Kidney (tissue), 22 donors: ENCODE measurements at places on chromosomes 4 and X.

- no peak for DNase-seq
- no peak overlapping the region for H3K4me3 ChIP-seq
- H3K36me3 ChIP-seq = no peaks in the 10 kb centered on the region
- no peaks in the 10 kb centered on the region for H3K27me3 ChIP-seq
- no peaks in the 10 kb centered on the region for H3K4me1 ChIP-seq
These were observed 30.7 kb downstream of the TSPAN5 start for GRCh38 chr4:98627531-98628257.

DNA sequence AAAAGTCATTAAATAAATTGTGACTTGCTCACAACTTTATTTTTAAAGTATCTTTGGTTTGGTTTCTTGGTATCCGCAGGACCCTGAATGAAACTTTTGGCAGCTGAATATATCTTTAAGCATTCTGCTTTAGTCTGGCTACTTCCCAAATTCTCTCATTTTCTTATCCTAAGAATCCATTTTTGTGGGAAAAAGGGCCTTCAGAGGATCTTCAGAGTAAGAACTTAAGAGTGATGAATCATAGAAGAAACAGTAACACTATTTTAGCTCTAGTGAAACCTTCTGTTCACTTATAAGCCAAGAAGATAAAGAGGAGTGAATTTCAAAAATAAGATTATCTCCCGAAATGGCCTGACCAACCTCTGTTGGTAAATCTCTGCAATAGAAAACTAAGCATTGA lies 540.6 kb upstream of the MAGEB18 start:
- no peaks in the 10 kb centered on the region for H3K36me3 ChIP-seq
- no peak for DNase-seq
- no peaks in the 10 kb centered on the region for H3K4me1 ChIP-seq
- H3K27ac ChIP-seq = no peak overlapping the region

DNA sequence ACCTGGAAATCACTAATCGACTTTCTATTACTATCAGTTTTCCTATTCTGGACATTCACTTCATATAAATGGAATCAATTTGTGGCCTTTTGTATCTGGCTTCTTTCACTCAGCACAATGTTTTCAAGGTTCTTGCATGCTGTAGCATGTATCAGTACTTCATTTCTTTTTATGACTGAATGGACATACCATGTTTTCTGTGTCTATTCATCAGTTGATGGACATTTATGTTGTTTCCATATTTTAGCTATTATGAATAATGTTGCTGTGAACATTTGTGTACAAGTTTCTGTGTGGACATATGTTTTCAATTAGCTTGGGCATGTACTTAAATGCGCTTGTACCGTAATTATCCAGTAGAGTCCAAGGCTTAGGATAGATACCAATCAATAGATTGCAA lies 19.9 kb upstream of the RELL1 start:
- H3K4me3 ChIP-seq = no peak overlapping the region
- H3K36me3 ChIP-seq = no peaks in the 10 kb centered on the region
- no peak for DNase-seq
- no peak overlapping the region for H3K27ac ChIP-seq
- no peaks in the 10 kb centered on the region for H3K27me3 ChIP-seq
- no peaks in the 10 kb centered on the region for H3K4me1 ChIP-seq

DNA sequence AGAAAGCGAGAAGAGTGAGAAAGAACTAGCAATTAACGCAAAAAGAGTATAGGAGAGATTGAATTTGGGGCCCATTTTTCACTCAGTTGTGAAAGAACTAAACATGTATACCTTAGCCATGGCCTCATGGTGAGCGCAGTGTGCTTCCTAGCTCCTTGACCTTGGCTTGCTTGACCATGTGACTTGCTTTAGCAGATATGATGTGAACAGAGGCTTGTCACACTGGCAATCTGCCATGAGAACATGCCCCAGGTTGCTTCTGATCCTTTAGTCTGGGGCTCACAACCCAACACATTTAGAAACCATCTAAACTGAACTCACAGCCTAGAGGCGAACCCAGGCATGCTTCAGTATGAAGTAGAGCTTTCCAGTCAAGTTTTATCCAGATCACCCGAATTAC lies 260.1 kb upstream of the FTHL17 start:
- DNase-seq = no peak
- H3K4me1 ChIP-seq = no peaks in the 10 kb centered on the region
- no peak overlapping the region for H3K27ac ChIP-seq
- H3K36me3 ChIP-seq = no peaks in the 10 kb centered on the region

GRCh38 chr4:48792348-48793006 lies 12.4 kb upstream of the FRYL start:
- H3K27me3 ChIP-seq = no peaks in the 10 kb centered on the region
- no peak overlapping the region for H3K27ac ChIP-seq
- no peak for DNase-seq
- no peak overlapping the region for H3K4me3 ChIP-seq

DNA sequence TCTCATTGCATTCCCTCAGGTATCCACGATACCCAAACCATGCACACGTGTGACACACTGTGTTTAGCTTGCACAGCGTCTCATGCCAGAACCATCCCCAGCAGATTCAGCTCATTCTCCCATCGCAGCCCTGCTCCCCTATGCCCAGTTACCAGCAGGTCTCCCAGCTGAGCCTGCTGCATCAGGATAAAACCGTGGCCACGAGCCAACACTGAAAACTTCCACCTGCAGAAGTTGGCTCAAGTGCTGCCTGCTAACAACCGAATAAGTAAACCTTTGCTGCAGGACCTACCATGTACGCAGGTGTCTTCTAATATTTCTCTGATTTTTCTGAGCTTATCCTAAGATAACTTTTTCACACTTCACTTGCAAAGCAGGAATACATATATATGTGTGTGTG lies 120.4 kb upstream of the STS start:
- no peaks in the 10 kb centered on the region for H3K27me3 ChIP-seq
- no peak for DNase-seq
- no peaks in the 10 kb centered on the region for H3K4me1 ChIP-seq
- H3K4me3 ChIP-seq = no peak overlapping the region
- H3K36me3 ChIP-seq = no peaks in the 10 kb centered on the region

DNA sequence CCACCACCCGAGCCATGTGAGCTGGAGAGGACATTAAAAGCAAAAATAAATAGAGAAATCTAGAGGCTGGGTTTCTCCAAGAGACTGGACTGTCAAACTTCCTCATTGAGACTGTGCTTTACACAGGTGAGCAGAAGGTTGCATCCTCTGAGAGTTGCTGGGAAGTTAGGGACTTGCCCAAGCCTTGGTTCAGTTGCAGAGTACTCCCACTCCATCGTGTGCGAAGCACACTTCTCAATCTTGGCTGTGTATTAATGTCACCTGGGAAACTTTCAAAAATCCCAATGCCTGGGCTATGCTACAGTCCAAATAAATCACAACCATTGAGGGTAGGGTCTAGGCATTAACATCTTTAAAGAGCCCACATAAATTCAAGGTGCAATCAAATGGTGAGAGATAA lies 89.2 kb downstream of the ZNF330 start:
- H3K4me3 ChIP-seq = no peak overlapping the region
- no peak for DNase-seq
- no peak overlapping the region for H3K27ac ChIP-seq
- H3K27me3 ChIP-seq = no peaks in the 10 kb centered on the region
- no peaks in the 10 kb centered on the region for H3K4me1 ChIP-seq
- H3K36me3 ChIP-seq = no peaks in the 10 kb centered on the region

DNA sequence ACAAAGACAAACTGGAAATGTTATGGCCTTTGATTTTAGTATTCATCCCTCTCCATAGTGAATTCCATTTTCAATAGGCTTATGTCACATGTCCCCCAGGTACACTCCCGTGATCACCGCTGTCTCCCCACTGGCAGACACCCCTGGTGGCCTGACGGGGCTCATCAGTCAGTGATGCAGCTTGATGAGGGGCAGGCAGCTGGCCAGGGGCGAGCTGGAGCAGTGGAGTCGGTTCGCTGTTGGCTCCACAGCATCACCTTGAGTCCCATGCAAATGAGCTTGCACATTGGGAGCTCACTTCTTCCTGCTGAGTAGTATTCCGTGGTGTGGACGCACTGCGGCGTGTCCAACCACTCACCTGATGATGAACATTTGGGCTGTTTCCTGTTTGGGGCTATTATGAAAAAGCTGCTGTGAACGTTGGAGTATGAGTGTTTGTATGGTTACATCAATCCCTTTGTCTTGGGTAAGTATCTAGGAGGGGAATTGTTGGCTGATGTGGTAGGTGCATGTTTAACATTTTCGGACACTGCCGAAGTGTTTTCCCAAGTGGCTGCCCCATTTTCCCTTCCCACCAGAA lies 5.2 kb downstream of the TREX2 start:
- no peaks in the 10 kb centered on the region for H3K36me3 ChIP-seq
- no peak for DNase-seq
- H3K4me3 ChIP-seq = no peak overlapping the region
- no peaks in the 10 kb centered on the region for H3K27me3 ChIP-seq
- no peaks in the 10 kb centered on the region for H3K4me1 ChIP-seq

DNA sequence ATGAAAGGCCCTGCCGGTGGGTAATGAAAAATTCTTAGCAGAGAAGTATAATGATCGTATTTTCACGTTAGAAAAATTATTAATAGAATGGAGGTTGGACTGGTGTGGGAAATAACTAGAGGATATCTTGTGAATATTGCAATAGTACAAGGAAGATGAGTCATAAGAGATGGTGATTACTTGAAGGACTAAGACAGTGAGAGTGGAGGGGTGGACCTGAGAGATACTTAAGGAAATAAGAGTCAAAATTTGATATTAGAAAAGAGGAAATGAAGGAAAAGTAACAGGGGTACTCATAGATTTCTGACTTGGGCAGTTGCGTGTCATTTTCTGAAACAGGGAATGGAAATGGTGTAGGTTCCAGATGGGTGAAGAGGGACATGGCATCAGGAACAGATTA lies 1.7 kb upstream of the USP53 start:
- no peaks in the 10 kb centered on the region for H3K4me1 ChIP-seq
- no peaks in the 10 kb centered on the region for H3K27me3 ChIP-seq
- no peaks in the 10 kb centered on the region for H3K36me3 ChIP-seq
- no peak for DNase-seq
- no peak overlapping the region for H3K27ac ChIP-seq

DNA sequence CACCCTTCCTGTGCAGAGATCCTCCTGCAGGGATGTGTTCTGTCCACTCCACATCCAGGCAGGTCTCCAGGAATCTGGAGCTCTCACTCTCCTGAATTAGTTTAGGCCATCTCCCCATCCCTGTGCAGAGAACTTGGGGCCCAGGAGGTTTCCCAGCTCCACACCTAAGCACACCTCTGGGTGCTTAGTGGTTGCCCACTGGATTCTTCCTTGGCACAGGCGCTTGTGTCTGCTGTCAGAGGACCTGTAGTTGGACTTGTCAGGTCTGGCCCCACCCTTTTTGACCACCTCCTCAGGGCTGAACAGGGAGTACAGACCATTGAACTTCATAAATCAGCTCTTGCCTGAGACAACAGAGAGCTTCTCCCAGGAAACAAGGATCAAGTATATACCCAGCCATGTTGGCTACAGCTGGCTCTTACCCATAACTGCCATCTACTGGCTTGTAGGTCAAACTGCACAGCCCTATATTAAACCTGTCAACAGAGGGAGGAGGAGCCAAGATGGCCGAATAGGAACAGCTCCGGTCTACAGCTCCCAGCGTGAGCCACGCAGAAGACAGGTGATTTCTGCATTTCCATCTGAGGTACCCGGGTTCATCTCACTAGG lies 275.5 kb downstream of the PPARGC1A start:
- no peaks in the 10 kb centered on the region for H3K27me3 ChIP-seq
- H3K27ac ChIP-seq = no peak overlapping the region
- DNase-seq = no peak
- H3K36me3 ChIP-seq = no peaks in the 10 kb centered on the region

GRCh38 chr4:10097906-10098779 lies 18.5 kb downstream of the WDR1 start:
- no peak overlapping the region for H3K27ac ChIP-seq
- H3K4me1 ChIP-seq = peaks cover 43% of the 10 kb centered on the region
- no peak overlapping the region for H3K4me3 ChIP-seq
- peaks cover 43% of the 10 kb centered on the region for H3K36me3 ChIP-seq
- DNase-seq = no peak

DNA sequence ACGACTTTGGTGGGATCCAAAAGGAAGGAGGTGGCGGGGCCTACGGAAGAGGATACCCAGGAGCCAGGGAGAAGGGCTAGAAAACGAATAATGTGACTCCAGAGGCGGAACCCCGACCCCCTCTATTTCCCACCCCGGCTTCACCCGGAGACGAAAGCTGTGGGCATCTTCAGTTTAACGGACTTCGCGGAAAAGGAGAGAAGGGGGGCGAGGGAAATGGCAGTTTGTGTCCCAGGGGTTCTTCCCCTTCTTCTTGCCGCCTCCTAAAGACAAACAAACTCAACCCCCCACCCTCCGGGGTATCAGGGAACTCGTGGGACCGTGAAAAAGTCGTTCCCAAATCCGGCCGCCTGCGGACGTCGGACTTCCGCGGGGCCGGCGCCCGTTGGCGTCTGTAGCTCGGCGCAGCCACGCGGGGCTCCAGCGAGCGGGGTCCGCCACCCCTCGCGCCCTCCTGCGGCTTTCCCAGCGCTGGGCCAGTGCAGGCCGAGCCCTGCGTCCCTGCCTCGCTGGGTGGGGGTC lies 3.6 kb upstream of the LEF1 start:
- peaks cover 5% of the 10 kb centered on the region for H3K4me1 ChIP-seq
- H3K36me3 ChIP-seq = no peaks in the 10 kb centered on the region
- H3K27me3 ChIP-seq = peaks cover 16% of the 10 kb centered on the region
- H3K4me3 ChIP-seq = no peak overlapping the region
- DNase-seq = peak; percentile 73
- H3K27ac ChIP-seq = no peak overlapping the region
